Stimulated activated CD8-positive, alpha-beta memory T cell treated with anti-CD3 and anti-CD28 coated beads, Interleukin-7, amount 100 ng/mL, for 48 hours (primary cell): ENCODE measurements at places on chromosomes 12 and 14.

GRCh38 chr12:1093166-1093751, 102.2 kb downstream of the ERC1 start:
- DNase-seq = no peak

- no peak for DNase-seq
Measured at GRCh38 chr14:88999137-88999536, 174.7 kb downstream of the TTC8 start.

DNA sequence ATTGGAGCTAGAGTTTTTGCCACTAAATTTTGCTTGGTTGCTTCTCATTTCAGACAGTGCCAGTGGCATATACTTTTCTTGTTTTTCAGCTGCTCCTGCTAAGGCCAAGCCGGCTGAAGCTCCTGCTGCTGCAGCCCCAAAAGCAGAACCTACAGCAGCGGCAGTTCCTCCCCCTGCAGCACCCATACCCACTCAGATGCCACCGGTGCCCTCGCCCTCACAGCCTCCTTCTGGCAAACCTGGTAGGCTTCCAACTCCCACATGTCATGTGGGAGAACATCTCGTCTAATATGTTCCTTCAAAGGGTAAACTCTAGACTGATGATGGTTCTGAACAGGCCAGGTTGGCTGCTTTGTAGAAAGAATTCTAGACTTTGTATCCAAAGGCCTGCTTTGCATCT, 11.0 kb downstream of the DLST start:
- no peak for DNase-seq

DNA sequence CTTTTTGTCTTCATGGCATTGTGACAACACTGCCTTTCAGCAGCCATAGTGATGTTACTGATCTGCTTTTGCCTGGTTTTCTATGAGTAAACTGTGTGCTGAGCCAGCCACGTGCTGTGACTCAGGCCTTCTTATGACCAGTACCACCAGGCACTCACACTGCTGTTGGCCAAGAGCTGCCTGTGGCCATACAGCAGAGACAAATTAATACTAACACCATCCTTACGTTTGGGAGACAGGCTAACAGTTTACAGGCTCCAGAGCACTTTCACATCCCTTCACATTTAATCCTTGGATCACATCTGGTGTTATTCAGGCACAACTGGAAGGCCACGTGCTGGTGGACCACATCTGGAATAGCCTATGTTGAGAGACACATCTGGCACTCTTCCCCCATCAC, 377.9 kb downstream of the CCDC91 start:
- no peak for DNase-seq

DNA sequence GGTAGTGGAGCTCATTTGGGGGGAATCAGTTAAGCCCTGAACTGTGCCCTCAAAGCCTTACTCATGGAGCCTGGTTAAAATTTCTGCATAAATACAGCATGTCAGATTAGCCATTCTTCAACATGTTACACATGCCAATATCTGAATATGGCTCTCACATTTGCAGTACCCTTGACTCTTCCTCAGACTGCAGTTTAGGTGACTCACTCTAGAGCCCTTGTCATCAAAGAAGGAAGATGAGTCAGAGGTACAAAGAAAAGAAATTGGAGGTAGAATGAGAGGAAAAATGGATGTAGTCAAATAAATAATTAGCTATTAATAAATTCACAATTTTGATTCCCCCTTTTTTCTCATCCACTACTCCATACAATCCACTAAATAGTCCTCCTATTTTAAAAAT, 23.6 kb upstream of the OR4K2 start:
- DNase-seq = no peak

DNA sequence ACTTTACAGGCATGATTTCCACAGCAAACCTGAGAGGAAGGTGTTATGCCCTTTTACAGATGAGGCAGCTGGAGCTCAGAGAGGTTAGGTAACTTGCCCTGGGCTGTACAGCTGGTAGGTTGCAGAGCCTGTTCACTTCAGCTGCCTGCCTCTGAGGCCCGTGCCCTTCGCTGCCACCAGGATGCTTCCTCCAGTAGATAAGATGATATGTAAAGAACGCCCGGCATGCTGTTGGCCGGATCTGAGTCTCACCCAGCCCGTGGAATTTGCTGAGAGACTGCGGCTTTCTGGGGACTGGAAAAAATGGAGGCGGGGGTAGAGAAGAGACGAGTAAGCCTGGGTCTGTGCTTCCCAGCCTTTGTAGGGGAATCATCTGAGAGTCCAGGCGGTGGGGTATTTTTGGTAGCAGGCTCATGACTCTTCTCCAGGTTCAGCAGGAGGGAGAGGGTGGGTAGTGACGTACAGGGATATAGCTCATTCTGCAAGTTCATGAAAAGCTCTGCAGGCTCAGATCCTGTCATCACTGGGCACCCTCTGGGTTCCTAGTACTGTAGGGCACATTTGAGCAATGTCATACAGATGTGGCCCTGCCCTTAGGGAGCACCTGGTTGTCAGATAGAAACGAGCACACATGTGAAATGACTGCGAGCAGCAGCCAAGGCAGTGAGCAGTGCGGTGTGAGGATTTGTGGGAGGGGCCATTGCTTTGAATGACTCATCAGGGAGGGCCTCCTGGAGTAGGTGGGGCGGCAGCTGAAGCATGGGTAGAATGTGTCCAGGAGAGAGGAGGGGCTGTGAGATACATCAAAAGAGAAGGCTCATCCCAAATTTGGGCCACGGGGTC, 159.4 kb downstream of the TSPAN9 start:
- no peak for DNase-seq

DNA sequence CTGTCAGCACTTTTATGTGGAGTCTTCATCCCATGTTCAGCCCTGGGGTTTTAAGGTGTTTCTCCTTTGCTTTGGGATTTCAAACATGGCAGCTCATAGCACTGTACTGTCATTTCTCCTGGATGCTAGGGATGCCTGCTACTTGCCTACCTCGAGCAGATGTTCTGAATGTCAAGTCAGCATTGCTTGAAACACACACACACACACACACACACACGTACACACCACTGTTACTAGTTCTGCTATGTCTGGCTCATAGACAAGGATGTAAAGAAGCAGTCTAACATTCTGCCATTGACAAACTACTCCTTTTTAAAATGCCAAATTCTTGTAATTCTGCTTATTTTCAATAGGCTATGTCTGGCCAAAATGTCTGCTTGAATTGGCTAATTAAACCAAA, 72.7 kb downstream of the SAMD4A start:
- no peak for DNase-seq

GRCh38 chr14:91164676-91165075, 50.8 kb downstream of the DGLUCY start:
- no peak for DNase-seq

DNA sequence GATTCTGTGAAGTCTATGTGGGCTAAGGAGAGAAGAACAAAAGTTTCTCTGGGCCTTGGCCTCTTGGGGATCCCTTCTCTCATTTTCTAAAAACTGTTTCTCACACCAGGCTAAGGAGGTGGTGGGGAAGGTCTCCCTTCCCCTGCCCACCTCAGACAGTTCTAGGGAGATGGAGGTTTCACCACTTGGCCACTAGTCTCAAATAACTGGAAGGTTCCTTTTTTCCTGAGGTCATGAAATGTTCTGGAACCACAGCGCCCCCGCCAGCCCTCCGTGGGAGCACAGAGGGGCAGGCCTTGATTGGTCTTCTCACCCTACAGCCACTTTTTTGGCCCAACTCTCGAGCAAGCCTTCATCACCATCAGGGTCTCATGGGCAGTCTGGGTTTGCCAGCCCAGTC, 12.6 kb downstream of the C12orf43 start:
- DNase-seq = no peak
